ELF-1 (cell line): ENCODE measurements at places on chromosomes 16 and 17.

DNA sequence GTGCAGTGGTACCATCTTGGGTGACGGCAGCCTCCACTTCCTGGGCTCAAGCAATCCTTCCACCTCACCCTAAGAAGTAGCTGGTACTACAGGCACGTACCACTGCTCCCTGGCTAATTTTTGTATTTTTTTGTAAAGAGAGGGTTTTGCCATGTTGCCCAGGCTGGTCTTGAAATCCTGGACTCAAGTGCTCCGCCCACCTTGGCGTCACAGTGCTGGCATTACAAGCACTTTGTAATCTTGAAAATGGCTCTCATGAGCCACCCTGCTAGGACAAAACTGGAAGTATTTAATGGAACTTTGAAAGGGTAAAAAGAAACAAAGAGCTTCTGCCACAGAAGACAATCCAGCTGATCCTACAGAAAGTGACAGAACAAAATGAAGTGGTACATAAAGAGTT lies 9.2 kb downstream of the SUMO2 start:
- DNase-seq, result no peak

DNA sequence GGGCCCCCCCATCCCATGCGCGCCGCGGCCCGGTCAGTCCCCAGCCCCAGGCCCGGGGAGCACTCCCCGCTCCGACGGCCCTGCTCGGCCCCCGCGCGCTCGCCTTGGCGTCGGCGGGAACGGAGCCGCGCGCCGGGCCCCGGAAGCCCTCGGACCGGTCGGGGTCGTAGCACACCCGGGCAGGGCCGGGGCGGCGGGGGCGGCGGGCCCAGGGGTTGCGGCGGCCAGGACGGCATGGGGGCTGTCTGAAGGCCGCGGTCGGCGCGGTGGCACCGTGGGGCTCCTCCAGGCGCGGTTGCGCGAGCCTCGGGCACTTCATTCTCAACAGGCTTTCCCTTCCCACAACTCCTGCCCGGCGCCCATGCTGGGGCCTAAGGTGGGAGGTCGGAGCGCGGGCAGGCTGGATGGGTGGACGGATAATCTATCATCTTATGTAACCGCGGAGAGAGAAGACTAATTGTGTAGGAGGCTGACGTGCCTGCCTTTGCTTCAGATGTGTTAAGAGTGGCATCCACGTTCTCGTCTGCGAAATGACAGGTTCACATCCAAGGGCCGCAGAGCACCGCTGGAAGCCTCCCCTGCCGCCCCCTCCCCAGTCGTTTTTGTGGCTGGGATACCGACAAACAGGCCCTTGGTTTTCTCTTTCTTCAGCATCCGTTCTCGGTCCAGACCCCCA lies 708 bp downstream of the BAIAP2 start:
- DNase-seq, result no peak

DNA sequence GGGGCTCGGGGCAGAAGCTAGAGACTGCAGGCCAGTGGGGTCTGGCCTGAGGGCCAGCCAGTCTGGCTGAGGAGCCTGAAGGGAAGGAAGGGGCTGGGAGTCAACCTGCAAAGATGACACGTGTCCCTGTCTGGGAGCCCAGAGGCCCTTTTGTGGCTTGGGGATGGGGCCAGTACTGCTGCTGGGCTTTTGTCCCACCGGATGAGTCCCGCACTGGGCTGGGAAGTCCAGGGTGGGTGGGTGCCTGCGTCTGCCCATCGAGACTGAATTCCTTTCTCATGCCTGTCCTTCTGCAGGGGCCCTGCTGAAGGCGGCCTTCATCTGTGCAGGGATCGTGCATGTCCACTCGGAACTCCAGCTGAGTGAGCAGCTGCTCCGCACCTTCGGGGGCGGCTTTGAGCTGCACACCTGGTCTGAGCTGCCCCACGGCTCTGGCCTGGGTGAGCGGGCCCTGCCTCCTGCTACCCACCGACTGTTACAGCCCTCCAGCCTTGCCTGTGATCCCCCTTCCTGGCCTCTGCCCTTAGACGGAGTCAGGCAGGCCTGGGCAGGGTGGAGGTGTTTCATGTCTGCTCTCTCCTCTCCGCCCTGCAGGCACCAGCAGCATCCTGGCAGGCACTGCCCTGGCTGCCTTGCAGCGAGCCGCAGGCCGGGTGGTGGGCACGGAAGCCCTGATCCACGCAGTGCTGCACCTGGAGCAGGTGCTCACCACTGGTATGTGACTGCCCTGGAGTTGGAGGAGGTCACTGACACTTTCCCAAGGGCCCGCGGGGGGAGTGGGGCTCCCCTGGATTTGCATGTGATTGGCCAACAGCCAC lies 20.9 kb downstream of the FCSK start:
- DNase-seq, result no peak

GRCh38 chr16:73337373-73338296 lies 289.7 kb upstream of the ZFHX3 start:
- DNase-seq, result no peak

GRCh38 chr17:55067697-55068439 lies 99.3 kb downstream of the STXBP4 start:
- no peak for DNase-seq

DNA sequence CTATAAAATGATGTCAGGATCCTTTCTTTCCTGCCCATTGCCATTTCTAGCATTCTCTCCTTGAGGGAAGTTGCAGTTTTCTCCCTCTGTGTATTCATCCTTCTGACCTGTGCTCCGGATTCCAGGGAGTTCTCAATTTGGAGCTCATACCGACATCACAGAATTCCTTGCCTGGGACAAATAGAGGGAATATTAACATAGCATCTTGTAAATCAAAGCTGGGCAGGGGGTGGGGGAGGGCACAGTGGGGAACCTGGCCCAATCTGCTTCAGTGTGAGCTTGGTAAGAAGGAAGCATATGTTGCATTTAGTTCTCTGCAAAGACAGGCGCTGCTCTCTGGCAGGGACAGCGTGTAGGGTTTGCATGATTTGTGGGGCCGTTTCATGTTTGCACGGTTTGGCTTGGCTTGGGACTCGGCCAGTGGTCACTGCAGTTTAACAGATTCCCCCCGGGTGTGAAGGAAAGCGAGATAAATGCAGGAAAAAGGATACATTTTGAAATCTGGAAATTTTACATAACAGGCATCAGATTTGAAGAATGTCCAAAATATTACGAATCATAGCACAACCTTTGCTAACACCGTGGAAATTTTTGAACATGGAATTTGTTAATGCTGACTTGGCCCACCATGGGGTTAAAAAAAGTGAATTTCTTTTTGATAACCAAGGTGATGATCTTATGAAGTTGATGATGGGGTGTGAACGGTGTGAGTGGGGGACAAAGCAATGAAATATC lies 178.0 kb downstream of the WWOX start:
- DNase-seq, result no peak

DNA sequence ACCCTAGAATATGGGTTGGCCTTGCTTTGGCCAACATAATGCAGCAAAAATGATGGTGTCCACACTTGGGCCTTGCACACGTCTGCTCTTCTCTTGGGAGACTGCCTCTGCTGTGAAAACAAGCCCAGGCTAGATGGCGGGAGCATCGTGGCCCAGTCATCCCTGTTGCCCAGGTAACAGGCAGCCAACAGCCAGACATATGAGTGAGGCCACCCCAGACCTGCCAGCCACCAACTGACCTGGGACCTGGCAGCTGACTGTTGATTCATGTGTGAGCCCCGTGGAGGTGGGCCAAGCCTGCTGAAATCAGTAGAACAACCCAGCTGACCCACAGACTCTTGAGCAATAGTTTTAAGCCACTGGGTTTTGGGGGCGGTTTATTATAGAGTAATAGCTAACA lies 39.4 kb upstream of the CDH3 start:
- peak; percentile 20 for DNase-seq
